Amniotic stem cell (primary cell): ENCODE measurements at places on chromosomes 12 and 14.

- DNase-seq = no peak
Measured at GRCh38 chr12:114562654-114563053, 121.3 kb downstream of the TBX3 start.

DNA sequence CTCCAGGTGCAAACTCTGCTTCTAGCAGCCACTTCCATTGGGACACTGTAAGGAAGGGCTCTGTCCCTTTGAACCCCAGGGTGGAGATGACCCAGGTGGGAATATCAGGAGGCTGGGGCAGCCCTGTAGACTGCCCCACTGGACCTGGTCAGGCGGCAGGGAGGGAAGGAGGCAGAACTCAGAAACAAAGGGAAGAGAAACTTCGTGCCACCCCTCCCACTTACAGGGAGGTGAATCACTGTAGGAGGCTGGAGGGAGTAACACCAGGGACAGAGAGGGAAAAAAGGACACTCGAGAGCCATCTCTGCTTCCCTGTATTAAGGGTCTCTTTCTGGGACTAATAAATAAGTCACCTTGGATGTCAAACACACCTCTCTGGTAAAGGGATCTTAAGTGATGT is 37.4 kb downstream of the ISCA2 start:
- DNase-seq = no peak

DNA sequence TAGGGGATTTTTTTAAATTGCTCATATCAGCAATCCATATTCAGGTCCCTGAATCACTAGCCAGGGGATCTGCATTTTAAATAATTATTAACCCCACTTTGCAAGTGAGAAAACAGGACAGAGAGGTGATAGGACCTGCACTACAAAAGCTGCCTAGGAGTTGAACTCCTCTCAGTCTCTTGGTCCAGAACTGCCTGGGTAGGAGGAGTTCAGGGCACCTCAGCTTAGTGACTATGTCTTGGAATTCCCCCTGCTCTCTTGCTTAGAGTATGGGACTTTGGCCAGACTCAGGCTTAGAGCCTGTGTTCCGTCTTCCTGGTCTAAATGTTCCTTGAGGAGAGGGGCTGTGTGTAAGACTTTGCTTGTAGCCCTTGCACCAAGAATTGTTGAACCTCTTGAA is 68.2 kb upstream of the WSCD2 start:
- no peak for DNase-seq

GRCh38 chr14:64212666-64213065 is 81.5 kb downstream of the ESR2 start:
- DNase-seq = no peak

- no peak for DNase-seq
Measured at GRCh38 chr12:100987552-100988521, 193.3 kb downstream of the ANO4 start.
